ENCODE measurements at places on chromosomes 11 and 22.

GRCh38 chr11:66680966-66681645, 3.4 kb upstream of the RBM4B start:
- no peak for DNase-seq

GRCh38 chr11:119188067-119188466, 2.8 kb downstream of the NHERF4 start:
- DNase-seq = no peak

GRCh38 chr11:94549146-94549545, 5.4 kb downstream of the FUT4 start:
- no peak for DNase-seq

DNA sequence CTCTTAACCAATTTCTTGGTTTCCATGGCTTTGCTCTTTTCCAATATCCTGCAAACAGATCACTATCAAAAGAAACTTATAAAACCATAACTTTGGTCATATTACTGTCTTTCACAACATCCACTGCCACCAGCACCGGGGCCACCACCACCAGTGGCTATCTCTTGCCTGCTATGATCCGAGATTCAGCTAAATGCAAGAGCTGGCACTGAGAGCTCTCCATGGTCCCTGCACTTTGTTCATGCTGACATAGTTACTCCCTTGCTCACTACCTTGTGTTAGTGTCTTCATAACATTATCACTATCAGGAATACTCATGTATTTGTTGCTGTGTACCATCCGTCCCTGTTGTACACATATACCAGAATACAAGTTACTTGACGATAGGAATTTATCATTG, 299.0 kb downstream of the ETS1 start:
- no peak for DNase-seq

DNA sequence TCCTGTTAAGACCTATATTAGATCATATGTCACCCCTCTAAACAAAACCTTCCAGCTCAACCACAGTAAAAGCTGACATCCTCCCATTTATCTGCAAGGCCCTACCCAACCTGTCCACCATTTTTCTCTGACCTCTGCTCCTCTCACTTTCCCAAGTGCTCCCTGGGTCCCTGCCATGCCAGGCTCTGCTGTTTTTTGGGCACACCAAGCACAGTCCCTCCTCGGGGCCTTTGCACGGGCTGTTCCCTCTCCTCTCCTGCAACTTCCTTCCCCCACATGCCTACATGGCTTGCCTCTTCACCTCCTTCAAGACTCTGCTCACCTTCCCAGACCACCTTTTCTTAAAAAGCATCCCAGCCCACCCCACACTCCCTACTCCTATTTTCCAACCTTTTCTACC, 9.8 kb downstream of the TST start:
- DNase-seq = no peak

- no peak for DNase-seq
These were observed 38.5 kb upstream of the TCF20 start for GRCh38 chr22:42308892-42309468.

DNA sequence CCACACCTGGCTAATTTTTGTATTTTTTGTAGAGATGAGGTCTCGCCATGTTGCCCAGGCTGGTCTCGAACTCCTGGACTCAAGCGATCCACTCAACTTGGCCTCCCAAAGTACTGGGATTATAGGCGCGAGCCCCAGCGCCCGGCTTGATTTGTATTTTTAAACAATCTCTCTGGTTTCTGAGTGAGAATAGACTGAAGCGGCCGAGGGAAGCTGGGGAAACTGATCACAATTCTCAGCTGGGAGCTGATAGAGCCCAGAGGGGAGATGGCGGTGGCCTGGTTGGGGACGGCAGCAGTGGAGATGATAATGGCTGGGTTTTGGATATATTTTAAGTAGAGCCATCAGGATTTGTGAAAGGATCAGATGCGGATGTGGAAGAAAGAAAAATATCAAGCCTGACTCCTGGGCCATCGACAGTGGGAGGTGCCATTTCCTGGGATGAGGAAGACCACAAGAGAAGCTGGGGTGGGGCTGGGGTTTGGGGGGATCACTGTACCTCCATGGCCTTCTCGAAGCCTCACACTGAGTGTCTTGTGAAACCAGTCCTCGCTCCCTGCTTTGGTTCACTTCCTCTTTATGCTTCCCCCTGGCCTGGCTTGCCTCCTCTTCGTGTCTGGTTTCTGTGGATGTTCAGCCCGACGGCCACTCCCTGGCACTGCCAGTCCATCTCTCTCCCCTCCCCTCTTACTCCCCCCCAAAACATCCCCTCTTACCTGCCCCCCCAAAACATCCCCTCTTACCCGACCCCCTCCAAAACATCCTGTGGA, 51.9 kb downstream of the IGLL1 start:
- DNase-seq = no peak

DNA sequence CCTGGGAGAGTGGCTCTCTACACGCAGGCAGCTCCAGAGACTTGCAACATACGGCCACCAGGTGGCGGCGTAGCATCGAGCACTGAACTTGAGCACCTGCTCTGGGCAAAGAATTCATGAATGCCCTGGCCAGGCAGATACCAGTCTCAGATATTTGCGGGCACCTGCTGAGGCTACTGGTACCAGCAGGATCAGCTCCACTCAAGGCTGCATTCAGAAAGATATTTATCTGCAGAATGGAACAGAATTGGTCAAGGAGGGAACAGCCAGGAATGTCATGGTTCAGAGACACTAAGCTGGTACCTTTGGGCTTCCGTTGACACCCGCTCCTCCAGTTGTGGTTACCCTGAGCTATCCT, 10.8 kb upstream of the CCDC86 start:
- peak; percentile 62 for DNase-seq

DNA sequence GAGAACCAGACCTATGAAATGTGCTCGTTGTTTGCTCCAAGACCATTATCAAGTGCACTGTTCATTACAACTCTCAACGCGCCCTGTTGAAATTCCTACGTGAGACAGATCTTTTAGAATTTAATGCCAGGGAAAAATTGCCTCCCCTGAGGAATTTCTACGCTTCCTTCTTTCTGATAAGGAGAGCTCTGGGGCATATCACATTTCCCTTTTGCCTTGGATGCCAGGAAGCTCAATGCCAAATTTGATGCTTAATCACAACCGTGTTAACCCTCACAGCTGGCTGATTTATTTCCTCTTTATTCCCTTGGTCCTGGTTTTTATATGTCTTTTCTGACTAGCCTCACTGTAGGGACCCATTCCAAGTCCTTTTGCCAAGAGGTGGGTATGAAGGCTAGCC, 109.4 kb downstream of the MICAL2 start:
- DNase-seq = no peak

DNA sequence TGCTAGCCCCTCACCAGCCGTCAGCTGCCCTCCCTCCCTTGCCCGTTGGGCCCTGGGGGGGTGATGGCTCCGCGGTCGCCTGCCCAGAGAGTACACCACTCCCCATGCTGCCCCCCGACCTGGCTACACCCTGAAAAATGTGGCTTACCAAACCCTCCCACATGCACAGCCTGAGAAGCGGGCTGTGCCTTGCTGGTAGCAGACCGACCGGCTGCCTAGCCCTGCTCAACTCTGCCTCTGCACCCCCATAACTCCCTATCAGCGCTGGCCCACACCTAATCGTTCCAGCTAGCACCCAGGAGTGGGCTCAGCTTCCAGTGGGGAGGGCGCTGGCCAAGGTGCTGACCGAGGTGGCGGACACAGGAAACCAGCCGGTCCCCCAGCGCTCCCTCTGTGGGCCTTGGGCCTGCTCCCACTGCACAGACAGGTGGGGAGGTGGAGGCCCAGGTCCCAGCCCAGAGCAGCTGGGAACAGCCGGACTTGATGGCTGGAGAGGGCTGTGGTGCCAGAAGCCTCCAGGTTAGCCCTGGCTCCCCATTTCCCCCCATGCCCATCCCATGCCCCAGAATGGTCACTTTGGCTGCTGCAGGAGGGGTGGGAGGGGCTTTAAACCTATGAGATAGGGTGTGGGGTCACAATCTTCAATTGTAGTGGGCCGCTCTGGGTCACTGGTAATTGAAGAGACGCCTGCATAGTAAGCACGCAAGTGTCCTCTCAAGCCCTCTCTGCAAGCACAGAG, 32.1 kb upstream of the PRODH start:
- no peak for DNase-seq

DNA sequence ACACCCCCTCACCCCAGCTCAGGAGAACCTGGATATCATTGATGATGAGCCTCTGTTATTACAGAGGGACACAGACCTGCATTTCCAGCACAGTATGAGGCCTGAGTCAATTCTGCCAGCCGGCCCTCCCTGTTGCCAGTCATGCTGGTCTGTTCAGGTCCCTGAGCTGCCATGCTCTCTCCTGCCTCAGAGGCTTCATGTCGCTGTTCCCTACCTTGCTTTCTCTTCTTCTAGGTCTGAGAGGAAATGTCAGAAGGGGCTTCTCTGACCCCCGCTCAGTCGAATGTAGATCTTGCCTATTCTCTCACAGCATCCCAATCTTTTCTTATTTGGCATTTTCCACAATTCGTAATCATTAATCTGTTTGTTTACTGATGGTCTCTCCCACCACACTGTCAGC, 21.8 kb upstream of the ABCC8 start:
- DNase-seq = no peak

DNA sequence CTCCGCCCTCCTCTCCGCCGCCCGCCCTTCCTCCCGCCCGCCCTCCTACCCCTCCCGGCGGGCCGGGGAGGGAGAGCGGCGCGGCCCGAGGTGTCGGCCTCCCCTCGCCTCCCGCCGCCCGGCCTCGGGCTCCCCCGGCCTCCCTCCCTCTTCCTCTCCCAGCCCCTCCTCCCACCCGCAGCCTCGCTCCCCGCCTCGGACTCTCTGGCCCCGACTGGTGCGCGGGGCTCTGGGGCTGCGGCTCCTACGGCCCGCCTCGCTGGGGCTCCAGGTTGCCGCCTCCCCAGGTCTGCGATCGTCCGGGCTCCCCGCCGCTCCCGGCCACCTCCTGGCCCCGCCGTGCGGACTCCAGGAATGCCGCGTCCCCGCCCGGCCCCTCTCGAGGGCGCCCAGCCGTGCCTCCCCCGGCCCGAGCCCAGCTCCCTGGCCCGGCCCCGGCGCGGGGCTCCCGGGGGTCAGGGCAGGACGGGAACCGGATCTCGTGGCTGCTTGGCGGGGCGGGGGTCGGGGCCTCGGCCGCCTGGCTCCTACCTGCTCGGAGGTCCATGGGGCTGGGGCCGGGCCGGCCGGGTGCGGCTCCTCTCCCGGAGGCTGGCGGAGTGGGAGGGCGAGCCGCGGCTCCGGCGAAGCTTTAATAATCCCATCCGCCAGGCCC, at the start of gene CLCF1:
CLCF1 (minus strand) TSS at position 606 of the 655 bp plus-strand sequence; CDS start at position 547, 59 bp downstream.
- DNase-seq = no peak

DNA sequence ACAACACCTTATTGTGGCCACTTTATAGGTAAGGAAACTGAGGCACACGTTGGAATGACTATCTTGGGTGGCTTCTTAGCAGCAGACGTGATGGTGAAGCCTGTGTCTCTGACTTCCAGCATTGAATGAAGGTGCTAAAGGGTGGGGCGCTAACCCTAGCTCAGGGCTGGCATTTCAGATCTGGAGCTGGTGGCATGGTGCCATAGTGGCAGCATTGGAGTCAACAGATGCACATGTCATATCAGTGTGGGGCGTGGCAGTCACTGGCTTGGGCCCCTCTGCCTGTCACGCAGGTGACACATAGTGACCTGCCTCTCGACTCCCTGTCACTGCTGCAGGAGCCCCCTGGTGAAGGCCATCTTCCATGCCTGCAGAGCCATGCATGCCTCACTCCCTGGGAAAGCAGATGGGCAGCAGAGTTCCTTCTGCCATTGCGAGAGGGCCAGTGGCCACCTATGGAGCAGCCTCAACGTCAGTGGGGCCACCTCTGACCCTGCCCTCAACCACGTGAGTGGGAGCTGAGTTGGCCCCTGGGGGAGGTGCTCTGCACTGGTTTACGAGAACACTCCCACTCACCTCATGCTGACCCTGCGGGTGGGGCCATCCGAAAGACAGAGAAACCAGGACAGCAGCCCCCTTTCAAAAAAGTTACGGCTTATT, 14.8 kb downstream of the SHISA8 start:
- no peak for DNase-seq

- DNase-seq = no peak
These were observed 23.3 kb downstream of the ST3GAL4 start for GRCh38 chr11:126378763-126379162.

GRCh38 chr11:115159207-115159606, 345.0 kb downstream of the CADM1 start:
- no peak for DNase-seq

DNA sequence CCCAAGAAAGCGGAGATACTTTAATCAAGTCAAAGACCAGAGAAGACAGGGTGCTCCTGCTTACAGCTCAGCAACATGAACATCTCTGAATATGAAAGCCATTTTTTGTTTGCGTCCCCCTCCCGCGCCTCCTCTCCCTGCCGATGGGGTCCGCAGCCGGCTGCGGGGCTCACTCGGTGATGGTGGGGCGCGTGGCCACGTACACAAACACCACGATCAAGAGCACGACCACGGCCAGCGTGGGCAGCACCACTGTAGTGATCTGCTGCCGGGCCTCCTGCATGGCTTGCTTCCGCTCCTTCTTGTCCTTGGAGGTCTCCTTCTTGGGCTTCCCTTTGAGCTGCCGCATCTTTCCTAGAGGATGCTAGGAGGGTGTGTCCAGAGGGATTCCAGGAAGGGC, 64.3 kb downstream of the SMCO4 start:
- no peak for DNase-seq

- no peak for DNase-seq
These were observed 110.6 kb downstream of the MSANTD4 start for GRCh38 chr11:105911454-105911853.

DNA sequence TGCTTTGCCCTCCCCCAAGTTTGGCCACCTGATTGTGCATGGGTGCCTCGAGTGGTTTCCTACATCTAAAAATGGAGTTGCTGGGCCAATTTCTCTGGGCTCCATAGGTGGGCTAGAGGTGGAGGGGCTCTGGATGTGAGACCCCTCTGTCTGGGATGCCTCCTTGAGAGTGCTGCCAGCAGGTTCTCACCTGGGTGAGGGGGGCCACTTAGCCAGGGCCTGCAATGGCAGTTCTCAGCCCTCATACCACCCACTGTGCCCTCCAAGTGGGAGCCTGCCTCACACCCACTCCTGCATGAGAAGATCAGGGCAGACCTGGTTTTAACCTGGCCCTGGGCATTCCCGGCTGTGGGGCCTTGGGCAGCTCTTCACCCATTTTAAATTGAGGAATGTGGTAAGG, 83.9 kb downstream of the CABIN1 start:
- DNase-seq = no peak

DNA sequence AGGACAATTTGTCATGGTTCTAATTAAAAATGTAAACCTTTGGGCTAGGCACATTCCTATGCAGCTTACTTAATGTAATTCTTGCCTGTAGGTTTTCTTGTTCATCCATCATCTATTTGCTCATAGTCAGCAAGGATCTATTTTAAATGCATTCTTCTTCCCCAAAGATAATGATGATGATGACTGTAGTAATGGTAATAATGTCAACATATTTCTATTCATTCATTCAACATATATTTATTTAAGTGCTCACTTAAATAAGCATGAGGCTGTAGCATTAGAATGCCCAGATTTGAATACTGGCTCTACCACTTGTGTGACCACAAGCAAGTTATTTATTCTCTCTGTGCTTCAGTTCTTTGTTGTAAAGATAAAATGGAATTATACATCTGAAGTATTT, 169.6 kb upstream of the SYN3 start:
- no peak for DNase-seq
